ENCODE measurements at places on chromosomes 2 and 18.

GRCh38 chr2:52810460-52810859, 957.1 kb upstream of the CHAC2 start:
- DNase-seq = no peak

DNA sequence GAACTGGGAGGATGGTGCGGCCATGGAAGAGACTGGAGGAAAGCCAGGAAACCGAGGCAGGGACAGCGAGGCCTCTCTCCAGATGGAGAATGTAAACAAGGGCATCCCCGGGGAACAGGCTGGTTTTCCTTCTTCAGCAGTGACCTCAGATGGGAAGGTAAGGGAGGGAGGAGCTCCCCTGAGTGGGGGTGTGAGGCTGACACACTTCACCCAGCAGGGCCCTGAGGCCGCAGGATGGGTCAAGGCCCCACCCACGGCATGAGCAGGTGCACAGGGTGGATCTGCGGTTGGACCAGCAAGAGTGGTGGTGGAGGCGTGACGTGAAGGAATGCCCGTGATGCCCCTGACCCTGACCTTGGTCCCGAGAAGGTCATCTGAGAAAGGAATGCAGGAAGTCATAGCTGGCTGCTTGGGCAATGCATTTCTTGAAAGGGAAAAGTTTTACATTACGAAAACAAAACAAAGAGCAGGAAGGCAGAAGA, 48.1 kb downstream of the ADCY3 start:
- DNase-seq = peak; percentile 26

GRCh38 chr2:74417763-74418162, 3.7 kb downstream of the C2orf81 start:
- DNase-seq = no peak

- no peak for DNase-seq
Measured at GRCh38 chr2:114083717-114084387, 194.0 kb downstream of the ACTR3 start.

DNA sequence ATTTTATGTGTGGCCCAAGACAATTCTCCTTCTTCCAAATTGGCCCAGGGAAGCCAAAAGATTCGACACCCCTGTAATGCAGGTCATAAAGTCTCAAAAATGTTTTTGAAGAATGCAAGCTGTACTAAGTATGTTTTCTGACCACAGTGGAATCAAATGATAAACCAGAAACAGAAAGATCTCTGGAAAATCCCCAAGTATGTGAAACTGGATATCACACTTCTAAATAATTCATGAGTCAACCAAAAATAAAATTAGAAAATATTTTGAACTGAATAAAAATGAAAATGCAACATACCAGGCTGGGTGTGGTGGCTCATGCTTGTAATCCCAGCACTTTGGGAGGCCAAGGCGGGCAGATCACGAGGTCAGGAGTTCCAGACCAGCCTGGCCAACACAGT, 34.1 kb upstream of the UBE2F start:
- no peak for DNase-seq

- DNase-seq = no peak
Measured at GRCh38 chr18:75854174-75854573, 426.7 kb upstream of the SMIM21 start.

GRCh38 chr2:165105926-165106325, 97.9 kb downstream of the SCN3A start:
- no peak for DNase-seq

DNA sequence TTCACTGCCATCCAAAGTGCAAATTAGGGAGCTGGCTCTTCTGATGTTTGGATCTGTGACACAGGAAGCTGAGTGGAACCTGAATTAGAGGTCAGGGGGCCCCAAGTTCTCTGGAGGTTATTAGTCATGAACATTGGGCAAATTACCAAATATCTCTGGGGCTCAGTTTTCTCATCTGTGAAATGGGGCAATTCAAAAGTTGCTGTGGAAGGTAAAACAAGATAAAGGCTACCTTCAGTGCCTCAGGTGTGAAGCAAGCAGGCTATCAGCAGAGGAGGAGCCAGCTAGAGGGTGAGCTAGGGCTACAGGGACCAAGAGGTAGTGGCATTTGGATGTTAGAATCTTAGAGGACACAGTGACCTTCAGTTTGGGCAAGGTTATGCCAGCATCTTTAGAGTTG, 89.4 kb upstream of the FAM136A start:
- DNase-seq = no peak

GRCh38 chr2:39215545-39215944, 28.2 kb downstream of the CDKL4 start:
- DNase-seq = no peak

DNA sequence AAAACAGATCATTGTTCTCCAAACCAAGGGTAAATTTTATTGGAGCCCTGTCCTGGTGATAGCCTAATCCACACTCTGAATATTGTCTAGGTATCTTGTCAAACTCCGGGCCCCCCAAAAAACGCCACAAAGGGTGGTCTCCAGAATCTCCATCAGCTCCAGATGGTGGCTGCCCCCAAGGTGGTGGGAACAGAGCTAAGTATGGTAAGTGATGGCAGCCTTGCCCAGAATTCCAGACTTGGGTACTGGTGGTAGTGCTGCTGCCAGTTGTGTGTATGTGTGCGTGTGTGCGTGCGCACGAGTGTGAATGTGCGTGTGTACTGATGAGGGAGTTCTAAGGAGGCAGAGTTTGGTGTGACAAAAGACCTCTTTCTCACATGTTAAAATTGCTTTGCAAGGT, 51.2 kb downstream of the GREB1 start:
- no peak for DNase-seq

DNA sequence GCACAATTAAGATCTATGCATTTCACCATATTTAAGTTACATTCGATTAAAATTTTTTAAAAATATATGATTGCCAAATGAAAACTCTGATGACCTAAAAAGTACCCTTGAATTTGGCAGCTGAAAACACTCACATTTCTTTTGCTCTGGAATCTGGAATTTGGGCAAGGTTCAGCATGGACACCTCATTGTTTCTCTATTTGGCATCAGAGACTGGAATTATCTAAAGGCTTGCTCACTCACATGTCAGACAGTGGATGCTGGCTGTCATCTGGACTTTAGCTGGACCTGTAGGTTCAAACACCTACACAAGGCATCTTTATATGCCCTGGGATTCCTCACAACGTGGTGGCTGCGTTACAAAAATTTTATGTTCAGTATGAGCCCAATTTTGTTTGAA, 16.1 kb downstream of the MBOAT2 start:
- no peak for DNase-seq

- no peak for DNase-seq
Measured at GRCh38 chr2:101826716-101827115, 129.2 kb downstream of the MAP4K4 start.

- DNase-seq = no peak
Measured at GRCh38 chr2:124476291-124476690, 451.2 kb downstream of the CNTNAP5 start.

DNA sequence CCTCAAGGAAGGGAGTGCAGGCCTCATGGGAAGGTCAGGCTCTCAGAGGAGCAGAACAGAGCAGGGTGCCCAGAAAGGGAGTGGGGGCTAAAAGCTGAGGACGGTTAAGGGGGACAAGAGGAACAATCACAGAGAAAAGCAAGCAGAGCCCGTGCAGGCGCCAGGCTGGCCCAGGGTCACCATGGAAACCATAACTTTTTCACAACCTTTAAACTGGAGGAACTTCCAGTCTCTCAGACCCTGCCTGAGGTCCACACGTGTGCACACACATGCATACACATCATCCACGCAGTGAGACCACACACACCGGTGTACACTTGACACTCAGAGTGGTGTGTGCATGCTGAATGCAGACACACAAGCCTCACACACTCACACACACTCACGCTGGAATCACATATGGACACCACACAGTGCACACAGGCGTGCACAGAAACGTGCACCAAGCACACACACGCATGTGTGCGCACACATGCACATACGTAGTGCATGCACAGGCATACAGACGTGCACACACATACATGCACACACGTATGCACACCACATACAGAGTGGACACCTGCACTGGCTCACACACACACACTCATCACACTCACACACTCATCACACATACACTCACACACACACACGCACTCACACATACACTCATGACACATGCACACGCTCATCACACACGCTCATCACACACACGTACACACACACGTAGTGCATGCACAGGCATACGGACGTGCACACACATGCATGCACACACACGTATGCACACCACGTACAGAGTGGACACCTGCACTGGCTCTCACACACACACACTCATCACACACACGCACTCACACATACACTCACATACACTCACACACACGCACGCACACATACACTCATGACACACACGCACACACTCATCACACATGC, 37.2 kb upstream of the SNED1 start:
- DNase-seq = peak; percentile 12

GRCh38 chr18:6521803-6522418, 107.2 kb upstream of the L3MBTL4 start:
- DNase-seq = peak; percentile 24

- DNase-seq = no peak
Measured at GRCh38 chr2:209422191-209422754, 1.6 kb upstream of the MAP2 start.

GRCh38 chr2:36404754-36405153, 49.2 kb downstream of the CRIM1 start:
- no peak for DNase-seq

- no peak for DNase-seq
Measured at GRCh38 chr2:226048611-226049010, 649.1 kb downstream of the NYAP2 start.

- DNase-seq = no peak
Measured at GRCh38 chr18:59851784-59852399, 47.9 kb upstream of the PMAIP1 start.

DNA sequence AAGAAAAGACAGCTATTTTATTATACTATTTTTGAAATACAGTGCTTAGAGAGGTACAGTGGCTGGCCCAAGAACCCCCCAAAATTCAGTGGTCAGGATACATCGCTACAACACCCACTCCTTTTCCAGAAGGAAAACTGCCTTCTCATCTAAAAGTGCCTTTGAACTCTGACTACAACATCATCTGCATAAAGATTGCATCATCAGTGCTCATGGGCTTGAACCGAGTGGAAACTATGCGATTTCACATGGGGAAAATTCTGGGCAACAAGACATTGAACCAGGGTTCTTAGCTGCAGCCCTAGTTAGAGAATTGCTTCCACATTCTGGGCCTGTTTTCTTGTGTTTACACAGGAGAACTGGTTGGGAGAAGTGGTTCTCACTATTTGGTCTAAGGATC, 294.6 kb upstream of the SLC14A2 start:
- no peak for DNase-seq

GRCh38 chr2:230162981-230163380, 56.8 kb downstream of the SP110 start:
- no peak for DNase-seq

DNA sequence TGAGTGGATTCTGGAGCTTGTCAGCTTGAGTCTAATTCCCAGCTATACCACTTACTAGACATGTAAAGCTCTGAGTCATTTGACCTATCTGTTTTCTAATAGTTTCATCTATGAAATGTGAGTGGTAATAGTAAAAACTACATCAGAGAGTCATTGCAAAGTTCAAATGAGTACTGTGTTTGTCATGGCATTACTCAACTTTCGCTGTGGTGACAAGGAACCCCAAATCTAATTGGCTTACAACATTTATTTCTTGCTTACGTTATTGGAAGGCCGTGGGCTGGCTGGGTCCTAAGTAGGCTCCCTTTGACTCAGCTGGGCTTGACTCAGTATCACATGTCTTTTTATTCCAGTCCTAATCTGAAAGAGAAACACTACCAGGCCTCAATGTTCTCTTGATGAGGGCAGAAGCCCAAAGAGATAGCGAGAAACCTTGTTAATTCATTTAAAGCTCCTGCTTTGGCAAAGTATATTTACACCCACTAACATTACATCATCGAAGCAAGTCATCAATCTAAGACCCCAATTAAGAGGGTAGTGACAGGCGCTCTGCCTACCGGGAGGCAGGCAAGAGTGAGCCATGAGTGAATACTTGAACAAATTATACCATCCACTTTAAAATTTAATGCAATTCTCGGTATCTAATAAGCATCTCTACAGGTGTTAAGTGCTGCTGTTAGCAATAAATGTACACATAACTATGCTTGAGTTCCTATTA, 431.8 kb upstream of the SPHKAP start:
- DNase-seq = no peak

DNA sequence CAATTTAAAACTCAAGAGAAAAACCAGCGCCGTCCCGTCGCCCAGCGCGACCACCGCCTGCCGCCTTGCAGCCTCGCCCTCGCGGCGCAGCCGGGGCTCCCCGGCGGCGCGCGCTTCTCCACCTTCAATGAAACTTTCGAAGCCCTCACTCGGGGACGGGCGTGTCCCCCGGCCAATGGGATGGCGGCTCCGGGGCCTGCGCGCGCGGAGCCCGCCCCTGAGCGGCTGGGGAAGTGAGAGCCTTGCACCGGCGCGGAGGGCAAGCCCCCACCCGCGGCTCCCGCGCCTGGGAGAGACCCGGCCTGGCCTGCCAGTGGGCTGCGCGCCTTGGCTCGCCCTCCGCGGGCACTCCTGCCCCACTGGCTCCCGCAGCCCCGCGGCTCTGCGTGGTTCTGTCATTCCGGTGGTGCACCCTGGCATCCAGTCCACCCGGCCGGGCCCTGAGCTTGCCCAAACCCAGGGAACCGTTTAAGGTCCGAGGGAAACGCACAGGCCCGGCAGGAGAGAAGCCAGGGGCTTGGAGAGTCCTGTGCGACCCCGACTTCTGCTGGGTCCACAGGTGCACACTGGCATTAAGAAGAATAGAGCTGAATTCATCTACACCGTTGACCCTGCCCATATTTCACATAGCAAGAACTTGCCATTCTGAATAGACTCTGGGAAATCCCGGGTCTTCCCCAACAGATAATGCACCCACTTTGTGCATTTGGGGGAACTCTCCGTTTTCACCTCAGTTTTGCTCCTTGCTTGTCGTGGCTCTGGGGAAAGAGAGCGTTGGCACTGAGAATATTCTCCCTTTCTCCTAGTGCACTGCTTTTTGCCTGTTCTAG, at the start of gene PIEZO2:
Gene PIEZO2 (minus strand): TSS at position 129 of the 830 bp plus-strand sequence. CDS start 981 bp downstream, outside the sequence.
- peak; percentile 50 for DNase-seq

DNA sequence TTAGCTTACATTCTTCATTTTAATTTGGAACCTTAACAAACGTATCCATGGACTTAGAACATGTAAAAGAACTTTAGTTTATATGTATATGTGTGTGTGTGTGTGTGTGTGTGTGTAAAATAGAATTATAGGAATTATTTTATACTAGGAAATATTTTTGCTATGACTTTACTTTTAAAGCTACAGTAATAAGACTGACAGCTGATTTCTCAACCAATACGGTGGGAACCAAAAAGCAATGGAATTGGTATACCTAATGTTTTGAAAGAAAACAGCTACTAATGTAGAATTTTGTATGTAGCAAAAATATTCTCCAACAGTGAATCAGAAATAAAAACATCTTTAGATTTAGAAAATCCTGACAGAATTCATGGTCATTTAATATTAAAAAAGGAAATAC, 146.5 kb upstream of the ARL4C start:
- DNase-seq = no peak

GRCh38 chr2:46298522-46299353, 1.5 kb downstream of the EPAS1 start:
- DNase-seq = peak; percentile 58
